ENCODE measurements at places on chromosomes 3 and 15.

GRCh38 chr3:114093596-114093995 is 37.1 kb downstream of the QTRT2 start:
- no peak for DNase-seq

DNA sequence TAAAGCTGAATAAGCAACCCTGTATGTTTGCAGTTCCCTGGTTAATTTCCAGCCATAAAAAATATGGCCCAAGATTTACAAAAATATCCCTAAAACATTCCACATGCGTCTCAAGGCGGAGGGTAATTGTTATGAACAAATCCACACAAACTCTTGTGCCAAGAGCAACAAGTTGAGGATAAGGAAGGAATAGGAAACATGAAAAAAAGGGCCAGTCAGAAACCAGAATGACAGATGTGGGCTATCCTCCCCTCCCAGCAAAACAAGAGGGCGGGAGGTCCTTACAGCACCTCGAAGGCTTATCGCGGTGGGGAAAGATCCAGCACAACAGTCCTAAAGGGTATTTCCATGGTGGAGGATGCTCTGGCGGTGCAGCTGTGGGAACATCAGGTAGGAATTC is 155.6 kb upstream of the HES1 start:
- no peak for DNase-seq

GRCh38 chr3:190554197-190554596 is 40.3 kb downstream of the IL1RAP start:
- DNase-seq: no peak

GRCh38 chr15:90986790-90987507 is 7.4 kb downstream of the PRC1 start:
- DNase-seq: no peak

DNA sequence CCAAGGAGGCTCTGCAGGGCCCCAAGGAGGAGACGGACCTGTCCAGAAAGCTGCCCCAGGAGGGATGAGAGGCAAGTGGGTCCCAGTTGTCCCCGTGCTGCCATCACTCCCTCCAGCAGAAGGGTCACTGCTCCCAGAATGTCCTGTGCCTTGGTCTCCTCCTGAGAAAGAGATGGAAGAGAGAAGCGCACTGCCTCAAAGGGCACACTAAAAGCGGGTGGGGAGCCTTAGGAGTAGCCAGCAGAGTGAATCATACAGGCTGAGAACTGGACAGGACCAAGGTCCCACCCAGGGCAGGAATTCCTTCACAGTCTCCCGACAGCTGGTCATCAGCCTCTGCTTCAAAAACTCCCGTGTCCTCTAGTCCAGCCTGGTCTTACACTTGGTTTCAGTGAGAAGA is 4.6 kb downstream of the THPO start:
- no peak for DNase-seq

DNA sequence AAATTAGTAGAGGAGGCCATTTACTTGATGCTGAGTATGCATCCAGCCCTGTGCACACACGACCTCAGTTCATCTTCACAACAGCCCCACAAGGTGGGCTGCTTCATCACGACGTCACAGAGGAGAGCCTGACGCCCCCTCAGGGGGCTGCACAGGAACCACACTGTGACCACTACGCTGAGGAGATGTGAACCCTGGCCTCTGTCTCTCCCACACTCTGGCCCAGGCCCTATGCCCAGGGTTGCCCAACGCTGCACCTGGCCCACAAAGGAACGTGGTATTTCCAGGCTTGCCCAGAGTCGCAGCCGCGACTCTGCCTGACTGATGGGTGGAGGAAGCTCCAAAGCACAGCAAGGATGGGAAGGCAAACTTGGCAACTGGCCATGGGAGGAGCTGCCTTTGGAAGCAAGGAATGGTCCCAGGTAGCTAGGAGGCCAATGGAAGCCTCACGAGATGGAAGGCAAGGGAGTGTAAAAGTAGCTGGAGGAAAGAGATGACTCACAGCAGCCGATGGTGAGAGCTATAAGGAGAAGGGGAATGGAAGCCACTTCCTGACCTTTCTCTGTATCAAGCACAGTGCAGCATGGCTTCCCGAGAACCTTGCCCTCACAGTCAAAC is 226.0 kb downstream of the KLF13 start:
- no peak for DNase-seq

DNA sequence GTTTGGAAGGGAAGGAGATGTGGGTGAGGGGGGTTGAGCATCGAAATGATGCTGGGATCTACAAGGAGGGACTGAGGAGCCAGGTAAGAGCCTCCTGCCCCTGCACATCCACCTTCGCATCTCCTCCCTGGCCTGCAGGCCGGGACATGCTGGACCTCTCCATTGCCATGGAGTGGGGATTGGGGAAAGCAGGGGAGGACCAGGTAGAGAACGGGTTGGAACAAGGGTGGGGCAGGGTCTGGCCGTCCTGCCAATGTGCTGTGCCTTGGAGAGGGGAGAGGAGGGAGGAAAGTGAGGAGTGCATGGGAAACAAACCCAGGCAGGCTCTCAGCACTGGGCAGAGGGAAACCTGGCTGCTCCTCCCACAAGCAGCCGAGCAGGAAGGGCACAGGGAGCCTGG is 10.6 kb downstream of the PLA2G4B start:
- DNase-seq: no peak

- no peak for DNase-seq
Observed at GRCh38 chr3:46566040-46566641, at the start of gene LRRC2. LRRC2 (minus strand) TSS chr3:46566302; CDS start chr3:46551591, 14,711 bp downstream.

DNA sequence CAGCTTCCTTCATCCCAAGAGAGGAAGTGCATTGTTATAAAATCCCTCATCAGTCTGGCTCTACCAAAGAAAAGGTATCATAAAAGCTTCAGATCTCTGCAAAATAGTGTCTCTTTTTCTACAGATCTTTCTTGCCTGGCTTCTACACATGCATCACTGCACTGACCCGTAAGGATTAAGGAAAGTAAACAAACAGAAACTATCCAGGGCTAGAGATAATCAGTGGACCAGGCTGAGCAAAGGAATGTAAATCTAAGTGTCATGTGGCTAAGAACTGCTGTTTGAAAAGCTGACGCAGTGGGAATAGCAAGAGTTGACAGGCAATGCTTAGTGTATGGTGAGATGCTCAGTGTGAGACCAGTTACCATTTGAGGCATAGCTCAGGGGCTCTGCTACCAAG is 339.7 kb downstream of the IL5RA start:
- DNase-seq: no peak

- no peak for DNase-seq
Observed at GRCh38 chr3:173622166-173622565, 224.6 kb downstream of the NLGN1 start.

- DNase-seq: no peak
Observed at GRCh38 chr3:49346797-49347251, 7.0 kb upstream of the USP4 start.

DNA sequence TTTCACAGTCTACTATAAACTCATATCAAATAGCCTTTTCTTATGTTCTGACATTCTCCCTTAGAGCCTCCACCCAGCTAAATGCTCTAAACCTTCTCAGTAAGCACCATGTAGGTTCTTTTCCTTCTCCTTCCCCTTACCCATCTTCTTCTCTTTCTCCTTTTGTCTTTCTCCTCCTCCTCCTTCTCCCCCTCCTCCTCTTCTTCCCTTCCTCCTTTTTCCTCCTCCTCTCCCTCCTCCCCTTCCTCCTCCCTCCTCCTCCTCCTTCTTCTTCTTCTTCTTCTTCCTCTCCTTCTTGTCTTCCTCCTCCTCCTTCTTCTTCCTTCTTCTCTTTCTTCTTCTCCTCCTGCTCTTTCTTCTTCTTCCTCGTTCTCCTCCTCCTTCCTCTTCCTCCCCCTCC is 85.2 kb upstream of the KCNAB1 start:
- DNase-seq: no peak

- no peak for DNase-seq
Observed at GRCh38 chr3:169432708-169433432, 230.6 kb downstream of the MECOM start.

DNA sequence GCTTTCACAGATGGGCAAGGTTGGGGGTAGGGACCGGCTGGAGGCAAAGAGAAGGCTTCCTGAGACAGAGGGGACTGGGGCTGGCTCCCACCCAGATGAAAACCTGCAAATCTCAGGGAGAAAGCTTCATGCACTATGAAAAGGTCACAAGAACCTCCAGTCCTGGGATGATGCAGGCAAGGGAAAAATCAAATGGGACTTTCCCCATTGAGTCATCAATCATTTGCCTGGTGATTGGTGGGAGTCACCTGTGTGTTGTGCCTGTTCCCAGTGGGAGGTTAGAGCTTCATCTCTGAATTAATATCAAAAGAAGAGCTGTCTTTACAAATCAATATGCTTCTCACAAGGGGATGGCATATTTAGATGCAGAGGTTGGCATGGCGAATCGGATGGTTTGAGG is 49.9 kb downstream of the CACNA1D start:
- DNase-seq: no peak

GRCh38 chr15:31320022-31320421 is 6.6 kb upstream of the KLF13 start:
- no peak for DNase-seq

GRCh38 chr3:193548406-193548805 is 6.3 kb downstream of the ATP13A4 start:
- DNase-seq: no peak

DNA sequence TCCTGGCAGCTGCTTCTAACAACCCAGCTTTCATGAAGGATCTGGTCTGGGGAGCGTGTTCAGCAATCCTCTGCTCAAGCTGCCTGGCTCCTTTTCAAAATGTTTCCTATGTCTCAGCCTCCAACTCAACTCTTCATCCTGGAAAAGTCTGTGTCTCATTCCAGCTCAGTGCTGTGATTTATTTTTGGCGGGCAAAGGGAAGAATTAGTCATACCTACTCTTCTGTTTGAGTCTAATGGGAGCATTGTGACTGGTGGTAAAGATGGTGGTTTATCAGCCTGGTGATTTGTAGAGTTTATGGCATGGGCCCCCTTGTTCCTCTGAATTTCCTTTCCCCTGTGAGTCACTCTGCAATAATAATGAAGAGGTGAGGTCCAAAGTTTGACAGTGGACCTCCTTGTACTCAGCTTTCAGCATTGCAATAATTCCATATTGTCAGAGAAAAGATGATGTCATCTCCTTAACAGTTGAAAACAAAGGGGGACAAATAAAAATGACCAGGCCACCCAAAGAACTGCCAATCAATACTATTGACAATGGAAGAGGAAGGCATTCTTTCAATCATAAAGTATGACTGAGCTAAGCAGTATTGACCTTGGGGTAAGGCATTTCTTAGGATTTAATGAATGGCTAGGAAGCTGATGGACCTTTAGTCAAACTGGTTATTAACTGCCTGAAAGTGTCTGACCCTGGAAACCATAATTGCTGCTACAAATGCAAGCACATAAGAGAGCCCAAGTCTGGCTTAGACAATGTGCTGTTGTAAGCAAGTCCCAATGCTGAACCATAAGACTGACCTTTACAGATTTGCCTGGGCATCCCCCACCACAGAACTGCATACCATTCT is 204.7 kb upstream of the MCTP2 start:
- no peak for DNase-seq

DNA sequence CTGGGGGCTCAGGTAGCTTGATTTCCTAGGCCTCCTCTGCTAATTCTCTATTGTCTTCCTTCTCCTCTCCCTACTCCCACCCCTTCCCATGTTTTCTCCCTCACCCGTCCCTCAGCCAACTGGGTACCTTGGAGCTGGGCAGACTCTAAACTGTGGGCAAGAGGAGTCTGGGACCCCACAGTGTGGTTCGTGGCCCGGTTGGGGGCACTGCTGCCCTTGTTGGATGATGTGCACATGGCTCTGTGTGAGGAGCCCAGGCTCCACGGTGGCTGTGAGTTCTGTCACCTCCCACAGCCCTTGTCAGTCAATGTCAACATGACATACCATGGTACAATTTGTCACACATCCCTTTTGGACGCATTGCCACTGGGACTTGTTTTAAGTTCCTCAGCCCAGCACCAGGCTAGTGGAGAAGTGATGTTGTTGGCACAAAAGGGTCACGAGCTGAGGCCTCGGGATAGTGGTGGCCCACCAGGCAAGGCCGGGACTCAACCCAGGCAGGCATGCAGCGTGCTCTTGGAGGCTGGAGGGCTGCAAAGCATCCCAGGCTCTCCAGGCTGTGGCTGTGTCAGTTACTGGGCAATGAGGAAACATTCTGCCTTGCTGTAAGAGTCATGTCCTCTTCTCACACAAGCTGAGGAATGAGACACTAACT is 142.3 kb downstream of the TLE3 start:
- no peak for DNase-seq

DNA sequence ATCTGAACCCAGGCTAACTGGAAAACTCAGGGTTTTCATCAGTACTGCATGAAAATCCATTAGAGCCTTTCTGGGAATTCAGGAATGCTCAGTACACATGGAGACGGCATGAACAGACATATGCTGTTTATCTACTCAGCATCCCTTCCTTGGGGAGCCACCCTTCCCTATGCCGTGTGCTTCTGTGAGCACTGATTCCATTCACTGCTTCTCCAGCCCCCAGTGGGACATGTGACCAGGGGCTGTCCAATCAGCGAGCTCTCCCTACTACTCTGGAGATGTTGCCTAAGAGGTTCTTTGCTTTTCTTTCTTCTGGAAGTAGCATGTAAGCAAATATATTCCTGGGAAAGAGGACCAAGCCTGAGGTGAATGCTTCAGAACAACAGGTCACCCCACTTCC is 5.6 kb upstream of the PCOLCE2 start:
- DNase-seq: no peak

- no peak for DNase-seq
Observed at GRCh38 chr3:186988806-186989205, 58.5 kb downstream of the ST6GAL1 start.

GRCh38 chr15:69643476-69643875 is 190.9 kb downstream of the RPLP1 start:
- no peak for DNase-seq

DNA sequence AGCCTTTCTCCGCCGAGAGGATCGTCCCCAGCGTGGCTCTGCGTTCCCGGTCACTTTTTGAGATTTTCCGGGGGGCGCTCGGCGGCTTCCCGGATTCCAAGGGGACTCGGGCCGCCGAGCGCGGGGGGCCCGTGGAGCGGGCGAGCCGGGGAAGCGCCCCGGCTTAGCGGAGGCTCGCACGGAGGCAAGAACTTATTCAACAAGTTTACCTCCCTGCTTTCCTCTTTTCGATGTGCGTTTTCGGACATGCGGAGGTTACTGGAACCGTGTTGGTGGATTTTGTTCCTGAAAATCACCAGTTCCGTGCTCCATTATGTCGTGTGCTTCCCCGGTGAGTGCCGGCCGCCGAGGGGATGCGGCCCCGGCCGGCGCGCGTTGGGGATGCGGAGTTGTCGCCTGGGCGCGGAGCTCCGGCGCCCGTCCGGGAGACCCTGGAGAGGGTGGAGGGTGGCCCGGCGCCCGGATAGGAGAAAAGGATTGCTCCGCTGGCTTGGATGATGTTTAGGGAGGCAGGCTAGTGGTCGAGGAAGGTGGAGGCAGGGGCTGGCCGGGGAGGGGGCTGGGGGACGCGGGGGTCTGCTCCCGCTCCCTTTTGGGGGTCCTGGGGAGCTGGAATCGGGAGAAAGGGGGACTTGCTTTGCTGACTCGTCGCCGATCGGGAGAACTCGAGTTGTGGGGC is 810 bp downstream of the PTPRG start:
- DNase-seq: peak; percentile 5

- DNase-seq: no peak
Observed at GRCh38 chr3:32856901-32857507, 39.2 kb downstream of the TRIM71 start.

Measured in activated naive CD4-positive, alpha-beta T cell treated with anti-CD3 and anti-CD28 coated beads, Interleukin-2, amount 50 U/mL, for 72 hours (primary cell).